ENCODE measurements at places on chromosomes 2 and 18.

DNA sequence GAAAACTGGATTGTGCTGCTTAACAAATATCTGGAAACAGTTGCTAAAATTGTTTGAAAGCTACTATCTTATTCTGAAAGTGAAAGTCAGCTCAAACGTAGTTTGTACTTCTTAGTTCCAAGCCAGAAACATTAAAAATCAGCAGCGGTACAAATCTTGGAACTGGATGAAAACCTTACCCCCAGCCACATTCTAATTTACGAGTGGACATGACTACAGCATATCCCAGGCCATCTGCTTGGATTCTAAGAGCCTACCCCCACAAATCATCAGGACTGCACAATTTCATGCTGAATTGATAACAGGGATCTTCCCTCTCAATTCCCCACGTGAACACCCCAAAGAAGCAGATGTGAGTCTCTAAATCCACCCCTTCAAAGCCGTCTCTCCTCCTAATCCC is 158.7 kb upstream of the NCKAP5 start:
- no peak for DNase-seq

DNA sequence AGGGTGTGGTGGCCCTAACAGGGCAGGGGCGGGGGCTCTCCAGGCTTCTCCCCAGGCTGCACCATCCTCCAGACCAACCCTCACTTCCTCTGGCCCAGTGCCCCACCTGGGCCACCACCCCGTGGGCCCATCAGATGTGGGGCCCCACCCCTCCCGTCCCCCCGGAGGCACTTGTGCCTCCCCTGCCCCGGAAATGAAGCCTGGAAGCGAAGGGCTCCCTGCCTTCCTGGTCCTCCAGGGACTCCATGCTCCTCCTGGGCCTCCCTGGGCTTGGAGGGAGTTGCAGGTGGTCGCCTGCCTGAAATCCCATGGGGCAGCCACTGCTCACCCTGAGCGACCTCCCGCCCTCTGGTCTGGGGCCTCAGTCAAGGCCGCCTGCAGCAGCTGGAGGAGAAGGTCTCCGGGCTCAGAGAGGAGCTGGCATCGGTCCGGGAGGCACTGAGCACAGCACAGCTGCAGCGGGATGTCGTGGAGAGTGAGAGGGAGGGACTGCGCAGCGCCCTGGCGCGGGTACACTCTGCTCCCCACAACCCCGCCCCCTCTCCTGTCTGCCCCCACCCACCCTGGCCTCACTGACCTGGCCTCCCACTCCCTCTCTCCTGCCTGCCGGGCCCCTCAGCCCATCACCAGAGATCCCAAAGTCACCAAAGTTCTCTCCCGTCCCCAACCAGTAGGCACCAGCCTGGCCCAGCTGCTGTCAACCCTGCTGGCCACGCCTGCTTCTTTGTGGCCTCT is 28.0 kb downstream of the CROCC2 start:
- DNase-seq: no peak

- no peak for DNase-seq
Measured at GRCh38 chr2:179771791-179772190, 89.6 kb downstream of the ZNF385B start.

GRCh38 chr2:9697909-9698308 is 67.1 kb upstream of the YWHAQ start:
- no peak for DNase-seq

DNA sequence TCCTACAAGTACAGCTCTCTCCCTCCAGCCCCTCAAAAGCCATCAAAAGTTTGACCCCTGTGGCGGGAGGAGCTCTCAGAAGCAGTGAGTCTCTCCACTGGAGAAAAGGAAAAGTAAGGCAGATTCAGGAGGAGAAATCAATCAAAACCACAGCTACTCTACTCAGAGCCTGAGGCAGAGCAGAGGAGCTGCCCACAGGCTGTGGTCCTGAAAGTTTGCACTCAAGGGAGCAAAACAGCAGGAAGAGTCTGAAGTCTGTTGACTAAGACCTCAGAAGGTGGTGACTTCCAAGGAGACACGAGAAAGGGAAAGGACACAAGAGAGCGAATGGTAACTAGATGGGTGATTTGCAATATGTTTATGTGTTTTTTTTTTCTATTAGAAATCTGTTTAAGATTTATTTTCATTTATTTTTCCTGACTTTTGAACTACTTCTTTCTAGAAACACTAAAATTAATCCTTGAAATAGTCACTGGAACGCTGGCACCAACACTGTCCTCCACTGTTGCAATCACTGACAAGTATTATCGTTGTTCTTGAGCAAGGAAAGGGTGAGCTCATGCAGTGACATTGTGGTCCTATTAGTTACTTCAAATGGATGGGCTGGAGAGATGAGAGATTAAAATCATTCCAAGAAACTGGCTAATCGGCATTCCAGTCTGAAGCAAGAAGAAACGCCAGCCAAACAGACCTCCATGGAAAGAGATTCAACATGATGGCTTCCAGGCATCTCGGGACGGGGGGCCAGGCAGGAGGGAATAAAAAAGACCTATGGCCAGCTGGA is 35.8 kb downstream of the PID1 start:
- peak; percentile 96 for DNase-seq

DNA sequence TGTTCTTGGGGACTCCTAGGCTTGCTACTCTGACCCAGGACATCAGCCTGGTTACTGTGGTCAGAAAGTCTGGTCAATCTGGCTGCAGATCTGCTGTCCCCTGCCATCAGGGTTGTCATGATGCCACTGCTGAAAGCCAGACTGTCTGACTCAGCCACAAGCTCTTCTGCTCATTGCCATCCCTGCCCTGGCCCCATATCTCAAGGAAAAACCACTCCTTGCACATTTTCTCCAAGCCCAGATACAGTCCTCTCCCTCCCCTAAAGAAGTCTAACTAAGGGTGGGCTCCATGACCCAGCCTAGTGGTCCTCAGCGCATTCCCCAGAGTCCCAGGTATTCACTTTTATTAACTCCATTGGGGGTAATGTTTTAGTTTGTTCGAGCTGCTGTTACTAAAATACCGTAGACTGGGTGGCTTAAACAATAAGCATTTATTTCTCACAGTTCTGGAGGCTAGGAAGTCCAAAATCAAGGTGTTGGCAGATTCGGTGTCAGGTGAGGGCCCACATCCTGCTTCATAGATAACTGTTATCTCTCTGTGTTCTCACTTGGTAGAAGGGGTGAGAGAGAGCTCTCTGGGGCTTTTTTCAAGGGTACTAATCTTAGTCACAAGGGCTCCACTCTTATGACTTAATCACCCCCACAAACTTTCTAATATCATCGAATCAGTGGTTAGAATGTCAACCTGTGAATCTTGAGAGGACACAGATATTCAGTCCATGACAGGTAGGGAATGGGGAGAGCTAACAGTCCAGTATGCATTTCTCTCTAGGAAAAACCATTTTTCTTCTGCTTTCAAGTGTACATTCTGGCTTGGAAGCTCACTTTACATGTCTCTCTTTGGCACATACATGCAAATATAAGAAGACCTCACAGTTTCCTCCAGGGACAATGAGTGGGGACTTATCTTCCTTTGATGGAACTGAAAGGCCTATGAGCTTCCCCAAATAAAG is 94.8 kb upstream of the CXCR4 start:
- no peak for DNase-seq

DNA sequence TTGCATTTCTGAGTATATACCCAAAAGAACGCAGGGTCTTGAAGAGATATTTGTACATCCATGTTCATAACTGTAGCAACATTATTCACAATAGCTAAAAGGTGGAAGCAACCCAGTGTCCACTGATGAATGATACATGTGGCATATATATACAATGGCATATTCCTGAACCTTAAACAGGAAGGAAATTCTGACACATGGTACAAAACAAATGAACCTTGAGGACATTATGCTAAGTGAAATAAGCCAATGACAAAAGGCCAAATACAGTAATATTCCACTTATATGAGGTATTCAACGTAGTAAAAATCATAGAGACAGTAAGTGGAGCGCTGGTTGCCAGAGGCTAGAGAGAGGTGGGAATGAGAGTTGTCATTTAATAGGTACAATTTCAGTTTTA is 8.1 kb downstream of the AAK1 start:
- no peak for DNase-seq

DNA sequence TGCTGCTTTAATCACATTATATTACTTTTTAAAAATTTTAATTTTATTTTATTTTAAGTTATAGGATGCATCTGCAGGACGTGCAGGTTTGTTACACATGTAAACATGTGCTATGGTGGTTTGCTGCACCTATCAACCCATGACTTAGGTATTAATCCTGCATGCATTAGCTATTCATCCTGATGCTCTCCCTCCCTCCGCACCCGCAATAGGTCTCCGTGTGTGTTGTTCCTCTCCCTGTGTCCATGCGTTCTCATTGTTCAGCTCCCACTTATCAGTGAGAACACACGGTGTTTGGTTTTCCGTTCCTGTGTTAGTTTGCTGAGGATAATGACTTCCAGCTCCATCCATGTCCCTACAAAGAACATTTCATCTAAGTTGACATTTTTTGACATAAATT is 283.2 kb downstream of the CYRIA start:
- DNase-seq: no peak

GRCh38 chr2:73856214-73856613 is 27.5 kb downstream of the STAMBP start:
- no peak for DNase-seq

DNA sequence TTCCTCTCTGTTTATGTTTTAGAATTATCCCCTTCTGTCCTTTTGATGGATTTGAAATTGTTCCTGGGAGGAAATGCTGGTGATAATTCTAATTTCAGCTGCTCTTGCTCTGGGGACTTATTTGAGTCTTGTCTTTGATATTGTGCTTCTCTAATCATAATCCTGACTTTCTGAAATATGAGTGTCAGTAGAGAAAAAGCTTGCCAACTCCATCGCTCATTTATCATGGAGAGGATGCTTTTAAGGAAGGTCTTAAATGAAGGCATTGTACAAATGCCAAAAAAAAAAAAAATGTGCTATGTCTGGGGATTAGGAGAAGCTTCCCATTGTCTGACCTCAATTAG is 159.5 kb downstream of the NYAP2 start:
- no peak for DNase-seq

DNA sequence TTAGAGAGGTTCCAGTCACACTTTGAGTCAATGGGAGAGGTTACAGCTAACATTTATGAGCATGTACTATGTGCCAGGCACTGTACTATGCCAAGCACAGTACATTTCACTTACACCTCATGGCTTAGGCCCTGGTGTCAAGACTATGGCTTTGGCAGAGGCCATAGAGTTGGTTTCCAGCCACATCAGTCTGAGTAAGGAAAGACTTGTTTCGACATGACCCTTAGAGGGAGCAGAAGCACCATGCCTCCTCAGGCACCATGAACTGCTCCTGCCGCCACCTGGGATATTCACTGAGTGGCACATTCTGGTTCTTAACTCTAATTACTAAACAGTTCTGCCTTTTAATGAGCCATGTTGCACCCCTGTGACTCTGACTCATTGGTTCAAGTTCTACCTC is 12.7 kb downstream of the DGUOK start:
- peak; percentile 38 for DNase-seq

- no peak for DNase-seq
Measured at GRCh38 chr18:62767836-62768557, 52.7 kb downstream of the PHLPP1 start.

GRCh38 chr2:57674743-57675142 is 371.9 kb upstream of the VRK2 start:
- peak; percentile 49 for DNase-seq

DNA sequence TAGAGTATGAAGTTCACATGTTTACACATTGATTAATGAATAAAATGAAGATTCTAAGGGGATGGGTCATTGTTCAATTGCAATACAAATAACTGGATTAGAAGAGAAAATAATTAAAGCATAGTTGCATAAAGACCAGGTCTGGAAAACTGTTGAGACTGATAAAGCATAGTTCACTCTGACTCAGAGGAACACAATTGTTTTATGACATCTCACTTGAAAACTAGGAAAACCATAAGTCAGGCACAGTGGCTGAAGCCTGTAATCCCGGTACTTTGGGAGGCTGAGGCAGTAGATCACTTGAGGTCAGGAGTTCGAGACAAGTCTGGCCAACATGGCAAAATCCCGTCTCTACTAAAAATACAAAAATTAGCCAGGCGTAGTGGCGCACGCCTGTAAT is 46.7 kb downstream of the PLA2R1 start:
- DNase-seq: no peak

GRCh38 chr2:215218587-215219577 is 80.5 kb upstream of the ABCA12 start:
- DNase-seq: no peak

DNA sequence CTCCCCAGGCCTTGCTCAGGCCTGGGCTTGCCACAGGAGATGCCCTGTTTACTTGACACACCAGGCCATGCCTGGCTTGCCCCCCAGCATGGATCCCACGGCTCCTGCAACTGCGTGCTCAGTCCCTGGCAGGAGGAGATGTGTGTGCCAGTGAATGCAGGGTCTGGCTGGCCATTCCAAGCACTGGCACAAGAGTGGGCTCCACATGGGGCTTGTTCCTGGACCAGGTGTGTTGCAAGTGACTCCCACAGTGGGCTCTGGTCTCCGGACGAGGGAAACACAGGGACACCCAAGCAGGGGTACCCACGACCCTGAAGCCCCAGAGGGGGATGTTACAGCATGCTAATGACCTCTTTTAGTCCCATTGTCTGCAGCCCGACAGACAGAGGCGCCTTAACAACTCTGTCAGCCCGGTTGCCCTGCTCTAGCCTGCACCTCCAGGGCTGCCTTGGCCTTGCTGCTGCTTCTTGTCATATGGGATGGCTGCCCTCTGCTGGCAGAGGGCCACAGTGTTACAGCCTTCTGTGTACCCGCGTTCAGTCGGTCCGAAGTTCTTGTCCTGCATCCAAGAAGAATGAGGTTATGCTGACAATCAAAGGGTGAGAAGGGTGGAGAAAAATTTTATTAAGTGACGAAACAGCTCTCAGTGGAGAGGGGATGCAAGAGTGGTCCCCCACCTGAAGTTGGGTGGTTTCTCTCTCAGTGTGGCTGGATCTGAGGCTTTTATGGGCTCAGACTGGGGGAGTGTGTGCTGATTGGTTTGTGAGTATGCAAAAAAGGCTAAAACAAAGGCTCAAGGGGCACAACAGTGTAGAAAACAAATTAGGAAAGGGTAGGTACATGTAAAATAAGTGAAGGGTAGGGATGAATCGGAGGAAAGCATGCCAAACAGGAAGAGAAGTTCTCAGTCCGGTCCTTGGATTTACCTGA is 180.4 kb downstream of the MBD5 start:
- DNase-seq: peak; percentile 72

DNA sequence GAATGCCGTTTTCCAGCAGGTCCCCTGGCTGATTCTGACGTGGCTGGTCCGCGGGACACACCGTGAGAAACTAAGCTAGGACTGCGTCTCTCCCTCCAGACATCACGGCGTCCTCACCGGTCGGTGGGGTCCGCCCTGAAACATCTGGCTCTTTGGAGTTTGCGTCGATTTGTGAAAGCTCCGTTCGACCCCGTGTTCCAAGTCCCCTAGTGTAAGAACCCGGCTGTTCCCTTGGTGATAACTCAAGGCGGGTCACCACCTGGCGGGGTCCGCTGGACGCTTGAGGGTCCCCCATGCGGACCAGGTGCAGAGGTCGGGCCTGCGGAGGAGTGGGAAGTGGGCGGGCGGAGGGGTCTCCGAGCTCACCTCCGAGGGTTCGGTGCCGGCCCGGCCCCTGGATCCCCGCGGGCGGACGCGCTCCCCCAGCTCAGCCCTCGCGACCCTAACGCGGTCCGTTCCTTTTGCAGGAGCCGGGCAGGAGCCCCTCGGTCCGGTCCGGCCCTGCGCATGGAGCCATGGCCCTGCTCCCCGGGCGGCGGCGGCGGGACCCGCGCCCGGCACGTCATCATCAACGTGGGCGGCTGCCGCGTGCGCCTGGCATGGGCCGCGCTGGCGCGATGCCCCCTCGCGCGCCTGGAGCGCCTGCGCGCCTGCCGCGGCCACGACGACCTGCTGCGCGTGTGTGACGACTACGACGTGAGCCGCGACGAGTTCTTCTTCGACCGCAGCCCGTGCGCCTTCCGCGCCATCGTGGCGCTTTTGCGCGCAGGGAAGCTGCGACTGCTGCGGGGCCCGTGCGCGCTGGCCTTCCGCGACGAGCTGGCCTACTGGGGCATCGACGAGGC is 65.6 kb downstream of the KCNG2 start:
- DNase-seq: no peak

All from trophoblast cell (in vitro differentiated cells and primary cell).